ENCODE measurements at places on chromosomes 1 and 21.
A peak's percentile ranks its signal among the peaks of the same experiment; 100 is the strongest.

- DNase-seq: no peak
Measured at GRCh38 chr1:219900201-219900600, 28.2 kb downstream of the SLC30A10 start.

DNA sequence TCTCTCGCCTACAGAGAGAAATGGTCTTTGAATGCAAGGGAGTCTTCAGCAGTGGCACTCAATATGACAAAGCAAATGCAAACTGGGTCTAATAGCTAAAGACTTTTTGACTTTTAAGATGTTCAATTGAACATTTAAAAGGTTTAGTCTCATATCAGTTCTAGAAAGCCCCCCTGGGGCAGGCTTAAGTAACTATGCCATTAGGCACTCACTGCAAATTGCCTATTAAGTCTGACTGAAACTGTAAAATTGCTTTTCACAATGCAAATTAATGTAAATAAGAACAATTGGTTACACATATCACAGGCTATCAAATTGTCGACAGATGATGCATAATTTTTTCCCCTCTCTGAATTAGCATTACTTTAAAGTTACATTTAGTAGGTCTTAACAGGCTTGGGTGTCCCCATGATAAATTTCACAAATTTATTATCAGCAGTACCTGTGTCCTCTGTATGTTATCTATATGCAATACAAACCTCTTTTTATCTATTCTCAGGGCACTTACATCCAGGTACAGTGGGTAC, 329.1 kb downstream of the LRRIQ3 start:
- DNase-seq: no peak

DNA sequence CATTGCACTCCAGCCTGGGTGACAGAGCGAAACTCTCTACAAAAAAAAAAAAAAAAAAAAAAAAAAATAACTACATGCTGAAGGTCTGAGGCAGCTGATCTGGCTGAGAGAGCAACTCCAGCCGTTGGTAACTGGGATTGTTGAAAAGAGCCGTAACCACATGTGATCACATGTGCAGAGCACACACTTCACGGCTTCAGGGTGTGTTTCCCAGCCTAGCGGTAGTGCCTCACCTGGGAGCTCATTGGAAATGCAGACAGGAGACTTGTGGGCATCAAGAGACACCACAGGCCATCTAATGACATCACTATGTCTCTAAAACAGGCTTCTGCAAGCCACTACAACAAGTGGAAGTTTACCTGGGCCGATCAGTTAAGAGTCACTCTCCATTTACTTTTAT, 11.8 kb upstream of the OTUD7B start:
- DNase-seq: peak; percentile 55

GRCh38 chr1:111998332-111998731, 8.9 kb upstream of the KCND3 start:
- DNase-seq: no peak

- DNase-seq: peak; percentile 86
Measured at GRCh38 chr1:30083800-30084464, 639.5 kb downstream of the MATN1 start.

DNA sequence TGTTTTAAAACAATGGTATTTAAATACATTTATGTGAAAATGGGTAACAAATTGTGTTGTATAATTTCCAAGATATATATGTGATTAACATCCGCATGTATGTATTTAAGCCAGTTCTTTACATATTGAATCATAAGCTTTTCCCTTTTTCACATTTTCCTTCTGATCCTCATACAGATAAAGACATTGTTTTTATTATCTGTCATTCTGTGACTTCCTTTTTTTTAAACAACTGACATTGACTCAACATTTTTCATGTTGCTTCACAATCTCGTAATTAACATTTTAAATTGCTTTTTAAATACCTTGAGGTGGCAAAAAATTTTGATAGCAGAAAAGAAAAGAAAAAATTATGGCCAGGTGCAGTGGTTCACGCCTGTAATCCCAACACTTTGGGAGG, 1.4 kb downstream of the STXBP3 start:
- DNase-seq: no peak

DNA sequence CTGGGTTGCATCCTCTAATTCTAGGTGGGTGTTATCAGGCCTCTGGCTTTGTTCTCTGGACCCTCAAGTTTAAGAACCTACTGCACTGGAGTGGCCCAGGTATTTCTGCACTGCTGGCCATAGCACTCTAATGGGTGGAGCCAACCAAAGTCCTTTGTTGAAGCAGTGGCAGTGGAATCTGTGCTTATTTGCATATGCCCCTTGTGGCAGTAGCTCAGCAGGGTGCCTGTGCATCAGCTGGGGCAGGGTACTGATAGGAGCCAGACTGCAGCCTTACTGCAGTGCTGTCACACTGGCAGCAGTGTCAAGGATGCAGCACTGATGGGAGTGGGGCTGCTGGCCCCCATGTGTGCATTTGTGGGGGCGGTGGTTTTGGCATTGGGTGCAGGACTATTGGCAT, 660.6 kb downstream of the LRRIQ3 start:
- no peak for DNase-seq

GRCh38 chr1:110673805-110674336, 869 bp downstream of the KCNA3 start:
- DNase-seq: no peak

DNA sequence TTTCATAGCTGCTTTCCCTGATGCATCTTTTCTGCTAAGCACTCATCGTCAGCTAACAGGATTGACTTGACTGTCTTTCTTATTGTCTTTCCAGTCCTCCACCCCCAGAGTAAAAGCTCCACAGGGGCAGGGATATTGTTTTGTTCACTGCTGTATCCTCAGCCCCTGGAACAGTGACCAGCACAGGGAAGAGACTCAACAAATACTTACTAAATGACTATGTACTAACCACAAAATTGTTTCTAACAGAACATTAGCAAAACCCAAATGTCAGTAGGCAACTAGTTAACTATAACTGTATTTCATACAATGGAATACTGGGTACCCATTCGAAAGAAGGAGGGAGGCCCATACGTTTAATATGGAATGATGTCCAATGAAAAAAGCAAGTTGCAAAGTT, 53.0 kb downstream of the BCAR3 start:
- DNase-seq: no peak

GRCh38 chr1:225509770-225510169, 81.9 kb upstream of the LBR start:
- peak; percentile 84 for DNase-seq

DNA sequence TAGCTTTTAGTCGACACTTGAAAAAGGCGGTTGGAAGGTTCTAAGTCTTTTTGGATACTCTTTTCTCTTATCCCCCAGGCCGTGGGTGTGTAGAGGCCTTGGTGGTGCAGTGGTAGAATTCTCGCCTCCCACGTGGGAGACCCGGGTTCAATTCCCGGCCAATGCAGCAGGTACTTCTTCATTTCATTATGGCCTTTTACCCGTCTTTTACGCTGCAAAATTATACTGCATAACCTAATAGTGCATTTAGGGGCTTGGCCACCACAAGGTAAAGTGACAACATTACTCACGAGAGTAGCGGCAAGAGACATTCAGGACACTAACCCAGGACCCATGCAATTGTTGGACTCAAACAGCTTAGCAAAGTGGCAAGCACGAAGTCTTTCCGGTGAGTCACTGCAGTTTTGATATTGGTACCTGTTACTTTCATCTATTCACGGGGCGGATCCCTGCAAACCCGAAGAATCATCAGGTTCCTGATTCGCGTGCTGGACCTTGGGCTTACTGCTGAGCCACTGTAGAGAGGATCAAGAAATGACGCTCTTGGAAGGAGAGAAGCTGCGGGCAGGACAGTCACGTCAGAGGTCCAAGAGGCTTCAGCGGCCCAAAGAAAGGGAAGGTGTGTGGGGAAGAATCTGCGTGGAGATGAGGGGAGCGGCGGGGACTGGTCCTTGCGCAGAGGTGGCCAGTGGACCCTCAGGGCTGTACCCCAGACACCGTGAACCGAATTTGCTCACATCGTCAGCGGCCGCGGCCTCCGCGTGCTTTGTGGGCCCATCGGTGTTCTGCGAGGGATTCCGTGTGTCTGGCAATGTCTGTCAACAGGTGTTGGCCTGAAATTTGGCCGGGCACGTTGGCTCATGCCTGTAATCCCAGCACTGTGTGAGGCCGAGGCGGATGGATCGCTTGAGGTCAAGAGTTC, 12.9 kb upstream of the RNU1-4 start:
- peak; percentile 69 for DNase-seq

DNA sequence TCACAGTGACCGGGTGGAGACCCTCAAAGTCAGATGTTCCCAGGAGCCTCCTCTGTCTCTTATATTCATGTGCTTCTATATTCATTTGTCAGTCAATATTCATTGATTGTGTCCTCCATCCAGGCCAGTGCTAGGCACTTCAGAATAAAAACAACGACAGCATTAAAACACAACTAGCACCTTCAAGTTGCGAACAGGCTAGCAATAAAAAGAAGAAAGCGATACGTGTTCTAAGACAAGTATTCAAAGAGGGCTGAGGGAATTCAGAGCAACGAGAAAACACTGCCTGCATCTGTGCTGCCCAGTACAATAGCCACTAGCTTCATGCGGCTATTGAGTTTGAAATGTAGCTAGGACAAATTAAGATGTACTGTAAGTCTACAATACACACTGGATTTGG, 138.0 kb downstream of the PLXNA2 start:
- DNase-seq: no peak

All from kidney tubule cell (primary cell).